ENCODE measurements at places on chromosomes 3 and 15. TPM values are rescaled to one million over a fixed set of nuclear protein-coding genes. Genes with fewer than 3 reads are reported as not detected.

GRCh38 chr3:127791221-127791913 lies 30.9 kb downstream of the MGLL start:
- peak; percentile 84 for DNase-seq

OXTR gene
- 10.6 TPM for total RNA-seq

GRCh38 chr3:6697722-6698121 lies 163.2 kb upstream of the GRM7 start:
- no peak for DNase-seq

DNA sequence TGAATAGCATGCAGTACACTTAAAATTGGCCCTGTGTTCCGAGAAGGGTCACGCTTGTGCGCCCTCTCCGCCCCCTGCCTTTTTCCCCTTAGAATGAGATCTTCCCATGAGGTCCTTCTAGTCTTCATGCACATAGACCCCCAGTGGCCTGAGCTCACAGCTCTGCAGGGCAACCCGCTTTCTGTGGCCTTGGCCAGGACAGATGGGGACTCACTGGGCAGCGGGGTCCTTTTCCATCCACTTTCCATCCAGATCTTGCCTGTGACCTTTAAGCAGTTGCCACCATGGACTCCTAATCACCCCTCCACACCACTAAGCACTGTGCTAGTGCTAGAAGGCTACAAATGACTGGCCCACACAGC lies 244.4 kb downstream of the UACA start:
- DNase-seq = no peak

- DNase-seq = no peak
Observed at GRCh38 chr3:124791142-124791541, 60.9 kb downstream of the UMPS start.

- peak; percentile 67 for DNase-seq
Observed at GRCh38 chr3:106829206-106829605, 548.0 kb upstream of the CCDC54 start.

- DNase-seq = peak; percentile 84
Observed at GRCh38 chr3:161560008-161560637, 63.5 kb downstream of the OTOL1 start.

ZCWPW2 gene
- 1.6 TPM for total RNA-seq

DNA sequence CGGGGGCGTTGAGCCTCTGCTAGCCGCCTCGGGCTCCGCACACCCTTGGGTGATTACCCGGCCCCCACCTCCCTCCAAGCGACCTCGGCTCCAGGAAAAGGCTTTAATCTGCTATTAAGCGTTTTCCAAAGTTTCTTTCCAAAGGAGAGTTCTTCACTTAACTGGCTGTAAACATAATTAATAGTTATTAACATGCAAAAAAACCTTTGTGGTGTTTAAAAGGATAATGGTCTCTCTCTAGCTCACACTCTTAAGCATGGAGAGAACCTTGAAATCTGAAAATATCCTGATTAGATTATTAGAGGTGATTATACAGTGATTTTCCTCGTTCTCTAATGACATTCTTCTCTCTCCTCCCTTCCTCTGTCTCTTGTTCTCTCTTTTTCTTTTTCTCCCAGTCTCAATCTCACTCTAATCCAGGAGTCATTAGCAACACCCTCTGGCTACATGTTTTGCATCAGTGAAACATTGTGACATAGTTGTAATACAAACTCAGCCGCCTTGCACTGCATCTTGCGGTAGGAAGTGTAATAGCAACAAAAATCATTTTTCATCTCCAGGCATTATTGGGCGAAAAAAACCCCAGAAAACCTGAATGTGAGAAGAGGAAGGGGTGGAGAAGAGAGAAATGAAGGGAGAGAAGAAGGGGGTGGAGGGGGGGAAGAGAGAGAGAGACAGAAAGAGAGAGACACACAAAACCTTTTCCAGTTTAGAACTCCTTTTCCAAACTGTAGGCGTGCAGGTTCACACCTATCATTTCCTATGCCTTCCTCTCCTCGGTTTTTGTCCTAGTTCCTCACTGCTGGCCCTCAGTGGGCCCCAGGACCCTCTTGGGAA lies 24.4 kb downstream of the NR2F2 start:
- no peak for DNase-seq

DNA sequence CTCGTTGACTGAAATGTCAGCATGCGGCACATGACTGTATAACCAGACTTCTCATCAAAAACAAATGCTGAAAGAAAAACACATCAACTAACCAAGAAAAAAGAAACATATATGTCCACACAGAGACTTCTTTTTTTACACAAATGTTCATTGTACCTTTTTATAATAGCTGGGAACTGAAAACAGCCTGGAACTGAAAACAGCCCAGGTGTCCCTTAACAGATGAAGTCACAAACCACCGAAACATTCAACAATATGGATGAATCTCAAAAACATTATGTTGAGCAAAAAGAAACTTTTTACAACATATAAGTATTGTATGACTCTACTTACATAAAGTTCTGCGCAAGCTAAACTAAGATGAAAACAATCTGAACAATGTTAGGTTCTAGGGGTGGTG lies 20.6 kb downstream of the UBE3A start:
- no peak for DNase-seq

- no peak for DNase-seq
Observed at GRCh38 chr3:194257151-194257621, 93.9 kb downstream of the CPN2 start.

- DNase-seq = no peak
Observed at GRCh38 chr3:110341047-110341446, 730.6 kb upstream of the NECTIN3 start.

DNA sequence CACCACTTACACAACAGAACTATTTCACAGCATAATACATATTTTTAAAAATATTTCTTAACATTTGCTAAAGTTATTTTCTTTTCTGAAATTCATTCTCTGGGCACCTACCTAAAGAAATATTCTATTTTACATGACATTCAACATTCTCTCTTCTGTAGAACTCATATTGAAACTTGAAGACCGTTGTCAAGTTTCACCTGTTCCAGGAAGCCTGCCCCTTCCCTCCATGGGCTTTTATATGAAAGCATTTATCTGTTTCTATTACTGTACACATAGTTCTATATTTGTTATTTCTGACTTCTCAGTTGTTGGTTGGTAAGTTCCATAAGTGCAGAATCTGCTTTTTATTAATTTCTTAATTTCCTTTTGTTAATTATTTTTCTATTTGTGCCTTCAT lies 204.3 kb upstream of the ALCAM start:
- no peak for DNase-seq

GRCh38 chr3:89948008-89948407 lies 840.6 kb downstream of the EPHA3 start:
- DNase-seq = no peak

LNP1 gene
- 7.1 TPM for total RNA-seq

PPM1L gene
- total RNA-seq = 1.7 TPM

GRCh38 chr15:80289528-80290495 lies 37.8 kb upstream of the CTXND1 start:
- no peak for DNase-seq

- no peak for DNase-seq
Observed at GRCh38 chr3:147757866-147758265, 348.7 kb downstream of the ZIC1 start.

GRCh38 chr3:125062904-125063618 lies 7.3 kb upstream of the HEG1 start:
- peak; percentile 58 for DNase-seq

GRCh38 chr3:185830018-185830797 lies 5.4 kb upstream of the IGF2BP2 start:
- no peak for DNase-seq

GOLGA6A gene
- total RNA-seq = 0.86 TPM

CYP11A1 gene
- 5.1 TPM for total RNA-seq

DNA sequence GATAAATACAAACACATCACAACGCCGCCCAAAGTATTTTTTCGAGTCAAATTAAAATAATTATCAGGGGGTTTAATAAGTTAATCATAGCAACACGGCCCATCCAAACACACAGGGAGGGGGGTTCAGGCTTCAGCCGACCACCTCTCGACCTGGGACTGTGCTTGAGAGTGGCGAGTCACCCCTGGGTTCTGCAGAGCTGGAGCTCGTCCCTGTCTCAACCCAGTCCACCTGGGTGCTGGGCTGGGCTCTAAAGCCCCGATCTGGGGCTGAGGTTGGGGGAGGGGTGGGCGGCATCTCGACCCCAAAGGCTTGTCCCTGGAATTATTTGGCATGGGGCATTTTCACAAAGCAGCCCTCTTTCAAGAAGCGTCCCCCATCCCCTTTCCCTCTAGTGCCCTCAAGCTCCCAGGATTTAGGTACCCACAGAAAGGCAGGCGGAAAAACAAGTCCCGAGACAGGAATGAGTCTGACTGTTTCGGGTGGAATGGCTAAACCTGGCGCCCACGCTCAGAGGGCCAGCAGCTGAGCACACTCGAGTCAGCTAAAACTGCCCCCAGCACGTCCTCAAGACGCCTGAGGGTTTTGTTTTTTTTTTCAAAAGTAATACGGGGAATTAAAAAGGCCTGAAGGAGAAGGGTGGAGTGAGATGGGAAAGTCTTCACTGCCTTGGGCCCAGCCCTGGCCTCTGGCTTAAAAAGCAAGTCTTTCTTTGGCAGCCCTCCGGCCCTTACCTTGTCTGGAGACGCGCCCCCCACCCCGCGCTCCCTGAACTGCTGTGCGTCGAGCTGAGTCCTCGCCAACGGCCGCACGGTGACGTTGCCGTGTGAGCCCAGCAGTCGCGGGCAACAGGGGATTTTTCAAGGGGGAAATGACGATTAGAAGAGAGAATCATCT lies 32.5 kb downstream of the NR2F2 start:
- peak; percentile 83 for DNase-seq

- DNase-seq = no peak
Observed at GRCh38 chr3:30610702-30611368, 4.4 kb downstream of the TGFBR2 start.

PYGO1 gene
- 0.73 TPM for total RNA-seq

REC114 gene
- not detected for total RNA-seq

GRCh38 chr3:42028474-42028873 lies 62.7 kb upstream of the TRAK1 start:
- no peak for DNase-seq

SLC2A2 gene
- total RNA-seq = 0.20 TPM

GRCh38 chr3:53846134-53846850 lies at the start of the genes CHDH and IL17RB:
CHDH (minus strand) TSS chr3:53846419; CDS start chr3:53824008, 22,411 bp downstream.
IL17RB (plus strand) TSS chr3:53846568; CDS start chr3:53846589, 21 bp downstream.
- DNase-seq = peak; percentile 90
